CD4-positive, alpha-beta T cell (primary cell): ENCODE measurements at places on chromosomes 1 and 21.

DNA sequence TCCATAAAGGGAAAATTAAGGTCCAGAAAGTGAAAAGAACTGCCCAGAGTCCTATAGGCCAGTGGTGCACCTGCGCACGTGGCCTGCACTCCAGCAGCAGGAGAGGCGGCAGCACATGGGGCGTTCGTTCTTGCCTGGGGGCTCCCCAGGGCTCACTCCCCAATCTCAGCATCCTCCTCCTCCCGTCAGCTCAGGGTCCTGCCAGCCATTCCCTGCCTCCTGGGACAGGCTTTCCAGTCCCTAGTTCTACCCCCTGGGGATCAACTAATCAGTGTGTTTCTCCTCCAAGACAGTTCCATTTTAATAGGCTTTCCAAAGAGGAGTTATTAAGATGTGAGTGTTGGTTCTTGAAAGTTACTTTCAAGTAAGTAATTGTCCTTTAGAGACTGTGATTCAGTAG is 1.2 kb upstream of the A3GALT2 start:
- DNase-seq = no peak

DNA sequence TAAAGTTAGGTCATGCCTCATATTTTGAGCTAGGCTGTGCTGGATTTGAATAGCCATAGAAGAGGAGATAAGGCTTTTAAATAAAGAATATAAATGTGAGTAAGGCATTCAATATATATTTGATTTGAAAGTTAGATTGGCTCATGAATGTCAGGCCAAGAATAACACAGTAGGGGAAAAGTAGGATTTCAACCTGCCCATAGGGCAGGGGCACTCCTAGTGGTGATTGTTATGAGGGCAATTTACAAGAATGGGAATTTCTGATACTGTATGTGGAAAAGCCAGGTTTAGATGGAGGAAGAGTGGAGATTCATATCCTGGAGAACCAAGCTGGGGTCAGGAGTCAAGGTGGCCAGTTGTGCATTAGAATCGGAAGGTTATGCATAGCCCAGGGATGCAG is 74.9 kb downstream of the DNAH14 start:
- DNase-seq = no peak

GRCh38 chr1:22930240-22930912 is 42.3 kb downstream of the LACTBL1 start:
- DNase-seq = no peak

DNA sequence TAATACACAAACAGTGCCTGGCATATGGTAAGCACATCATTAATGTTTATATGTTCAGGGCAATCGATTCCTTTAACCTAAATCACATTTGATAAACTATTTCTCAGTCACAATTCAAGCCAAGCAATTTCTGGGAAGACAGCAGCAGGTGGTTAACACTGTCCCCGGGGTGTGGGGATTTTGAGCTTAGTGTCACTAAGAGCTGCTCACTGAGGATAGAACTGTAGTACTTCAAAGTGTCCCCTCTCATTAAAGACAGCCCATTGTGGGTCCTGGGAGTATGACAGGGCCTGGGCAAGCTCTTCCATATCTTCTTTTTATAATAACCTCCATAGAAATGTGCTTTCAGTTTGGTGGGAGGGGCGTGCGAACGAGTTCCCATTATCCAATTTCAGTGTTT is 8.4 kb upstream of the GALNT2 start:
- DNase-seq = no peak

GRCh38 chr1:176119549-176119948 is 87.5 kb downstream of the COP1 start:
- DNase-seq = no peak

DNA sequence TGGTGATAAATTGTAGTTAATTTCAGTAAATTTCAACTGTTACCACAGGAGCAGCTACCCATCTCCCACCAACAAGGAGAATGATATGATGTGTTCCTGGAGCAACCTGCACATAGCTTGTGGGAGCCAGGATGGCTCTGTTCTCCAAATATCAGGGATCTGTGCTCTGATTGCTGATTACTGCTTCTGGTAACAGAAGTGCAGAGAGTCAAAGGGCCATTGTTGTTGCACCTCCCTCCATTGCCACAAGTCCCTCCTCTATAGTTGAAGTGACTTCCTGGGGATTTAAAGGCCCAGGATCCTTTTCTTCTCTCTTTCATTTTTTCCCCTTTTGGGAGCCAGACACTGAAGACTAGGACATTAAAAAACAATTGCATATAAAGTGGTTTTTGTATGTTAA is 51.6 kb upstream of the HPDL start:
- no peak for DNase-seq

- no peak for DNase-seq
Observed at GRCh38 chr1:160569806-160570205, 9.5 kb downstream of the CD84 start.
